ENCODE measurements at places on chromosomes 7 and 10. TPM values are rescaled to one million over a fixed set of nuclear protein-coding genes. Genes with fewer than 3 reads are reported as not detected.

The RSBN1L gene
- 15.1 TPM for total RNA-seq

DNA sequence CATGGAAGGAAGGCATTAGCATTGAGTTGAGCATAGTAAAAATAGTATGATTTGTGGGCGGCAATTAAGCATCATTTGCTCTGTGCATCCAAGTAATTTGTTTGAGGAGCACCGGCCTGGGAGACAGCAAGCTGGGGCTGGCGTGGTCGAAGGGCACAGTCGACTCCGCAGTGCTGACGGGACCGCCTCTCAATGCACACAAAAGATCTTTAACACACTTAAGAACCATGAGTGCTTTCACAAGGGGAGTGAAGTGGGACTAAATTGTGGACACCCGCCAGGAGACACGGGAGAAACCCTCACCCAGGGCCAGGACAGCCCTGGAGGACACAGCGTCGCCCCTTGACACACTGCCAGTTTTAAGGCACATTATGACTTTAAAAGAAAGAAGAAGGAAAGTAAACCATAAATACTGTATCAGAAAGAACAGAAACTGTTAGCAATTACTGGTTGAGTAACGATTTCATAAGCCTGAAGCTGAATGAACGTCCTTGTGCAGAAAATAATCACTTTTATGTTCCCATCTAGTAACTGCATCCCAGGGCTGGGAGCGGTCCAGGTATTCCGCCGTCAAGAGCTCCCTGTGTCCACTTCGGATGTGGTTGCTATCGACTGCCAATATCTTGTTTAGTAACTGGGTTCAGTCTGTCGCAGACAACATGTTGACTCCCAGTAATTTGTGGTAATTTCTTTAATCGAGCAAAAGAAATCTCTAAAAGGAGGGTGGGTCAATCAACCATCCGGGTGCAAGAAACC is 102.1 kb downstream of the EBF3 start:
- ATAC-seq: no peak
- no peaks in the 10 kb centered on the region for H3K27me3 ChIP-seq
- no peaks in the 10 kb centered on the region for H3K4me1 ChIP-seq

- peaks cover 16% of the 10 kb centered on the region for H3K4me1 ChIP-seq
- ATAC-seq: no peak
- H3K27me3 ChIP-seq: no peaks in the 10 kb centered on the region
Observed at GRCh38 chr7:2523461-2523936, 3.9 kb downstream of the LFNG start.

The PVRIG gene
- 16.1 TPM for total RNA-seq

The LRRC17 gene
- total RNA-seq: not detected

The CYP3A5 gene
- total RNA-seq: 0.15 TPM

DNA sequence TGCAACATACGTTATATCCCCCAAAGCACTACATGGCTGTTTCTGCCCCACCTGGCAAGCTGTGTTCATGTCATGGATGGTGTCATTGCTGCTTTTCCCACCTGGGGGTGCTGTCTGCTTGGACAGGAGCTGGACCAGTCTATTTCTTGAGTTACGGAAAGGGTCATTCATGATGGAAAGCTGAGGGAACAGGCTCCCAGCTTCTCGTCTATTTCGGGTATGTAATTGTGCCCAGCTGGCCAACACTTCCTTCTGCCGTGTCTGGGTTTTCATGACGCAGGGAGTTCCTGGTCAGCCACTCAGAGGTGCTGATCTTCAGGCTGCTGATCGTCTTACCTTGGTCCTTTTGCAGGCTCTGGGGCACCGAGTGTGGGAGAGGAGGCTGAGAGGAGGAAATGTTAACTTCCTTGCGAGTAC is 8.6 kb downstream of the BTBD16 start:
- ATAC-seq: no peak
- H3K27me3 ChIP-seq: peaks cover 31% of the 10 kb centered on the region
- no peak overlapping the region for H3K4me3 ChIP-seq

DNA sequence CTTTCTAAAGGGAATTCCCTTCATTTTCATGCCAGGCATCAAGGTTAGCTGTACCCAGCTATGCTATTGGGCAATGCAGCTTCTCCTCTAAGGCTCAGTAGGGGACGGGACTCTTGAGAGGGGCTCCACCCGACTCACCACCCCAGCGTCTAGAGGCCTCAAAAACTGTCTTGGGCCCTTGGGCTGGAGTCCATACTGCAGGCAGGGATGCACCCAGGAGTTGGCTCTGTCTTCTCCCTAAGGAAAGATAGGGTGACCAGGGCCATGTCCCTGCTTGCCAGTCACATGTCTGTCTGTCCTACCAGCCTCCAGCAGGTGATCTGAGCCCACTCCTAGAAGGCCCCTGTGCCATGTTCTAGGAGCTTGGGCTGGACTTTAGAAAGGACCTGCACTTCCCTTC is 1.2 kb downstream of the OPN4 start:
- no peaks in the 10 kb centered on the region for H3K4me1 ChIP-seq
- H3K27me3 ChIP-seq: peaks cover 2% of the 10 kb centered on the region
- no peak overlapping the region for H3K27ac ChIP-seq
- ATAC-seq: no peak

The CALML3 gene
- not detected for total RNA-seq

GRCh38 chr10:84095811-84096497 is 43.4 kb upstream of the GHITM start:
- H3K4me1 ChIP-seq: no peaks in the 10 kb centered on the region
- H3K27ac ChIP-seq: no peak overlapping the region
- H3K4me3 ChIP-seq: no peak overlapping the region
- H3K27me3 ChIP-seq: peaks cover 10% of the 10 kb centered on the region
- ATAC-seq: no peak
- no peaks in the 10 kb centered on the region for H3K36me3 ChIP-seq

The TMEM270 gene
- total RNA-seq: not detected

The CTNNA3 gene
- not detected for total RNA-seq

DNA sequence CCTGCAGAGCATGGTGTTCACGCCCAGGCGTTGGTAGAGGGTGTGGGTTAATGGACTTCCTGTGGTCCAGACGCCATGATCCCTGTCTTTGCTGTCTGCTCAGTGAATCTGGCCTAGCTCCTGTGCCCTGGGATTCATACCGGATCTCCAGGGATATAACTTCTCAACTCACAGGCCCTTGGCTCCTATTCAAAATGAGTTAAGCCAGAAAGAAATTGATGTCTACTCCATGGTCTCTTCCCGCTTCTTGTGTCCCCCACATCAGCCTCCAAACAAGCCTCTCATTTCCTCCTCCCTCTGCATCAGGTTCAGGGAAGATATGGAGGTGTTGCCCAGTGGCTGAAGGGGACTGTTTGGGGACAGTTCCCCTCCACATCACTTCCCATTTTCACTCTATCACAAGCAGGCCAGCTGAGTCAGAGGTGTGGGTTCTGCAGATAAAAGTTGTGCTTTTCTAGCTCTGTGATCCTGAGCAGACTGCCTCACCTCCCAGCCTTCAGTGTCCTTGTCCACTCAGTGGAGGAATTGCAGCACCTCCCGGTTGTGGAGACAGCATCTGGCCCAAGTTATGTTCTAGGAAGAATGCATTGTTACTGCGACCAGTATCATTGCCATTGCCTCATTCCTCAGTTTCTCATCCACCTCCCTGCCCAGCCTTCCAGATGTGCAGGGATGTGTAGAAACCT is 22.5 kb downstream of the AKR1E2 start:
- no peak for ATAC-seq
- H3K36me3 ChIP-seq: no peaks in the 10 kb centered on the region
- H3K4me1 ChIP-seq: peaks cover 8% of the 10 kb centered on the region
- no peak overlapping the region for H3K4me3 ChIP-seq
- H3K27me3 ChIP-seq: no peaks in the 10 kb centered on the region

DNA sequence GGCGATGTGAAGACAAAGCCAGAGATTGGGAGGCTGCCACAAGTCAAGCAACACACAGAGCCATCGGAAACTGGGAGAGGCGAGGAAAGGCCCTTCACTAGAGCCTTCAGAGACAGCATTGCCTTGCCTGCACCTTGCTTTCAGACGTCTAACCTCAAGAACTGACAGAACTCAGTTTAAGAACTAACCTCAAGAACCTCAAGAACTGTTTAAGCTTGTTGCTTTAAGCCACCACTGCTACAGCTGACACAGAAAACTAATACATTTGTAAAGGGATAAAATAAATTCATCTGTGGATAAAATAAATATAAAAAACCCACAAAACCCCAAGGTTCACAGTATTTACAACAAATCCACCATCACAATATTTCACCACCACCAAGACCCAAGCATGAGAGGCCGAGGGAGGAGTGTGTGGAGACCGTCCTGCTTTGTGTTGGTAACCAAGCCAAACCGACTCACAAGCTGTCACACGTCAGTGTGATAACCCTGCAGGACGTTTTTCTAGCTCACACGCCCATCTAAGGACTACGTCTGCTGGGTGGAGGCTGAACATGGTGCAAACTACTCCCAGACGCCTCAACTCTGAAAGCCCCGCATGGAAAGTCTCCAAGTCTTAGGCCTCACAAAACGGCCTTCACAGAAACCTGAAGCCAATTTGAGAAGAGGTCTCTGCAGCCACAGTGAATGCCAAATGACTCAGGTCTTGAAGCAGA is 116.8 kb downstream of the ABLIM1 start:
- H3K4me1 ChIP-seq: peaks cover 45% of the 10 kb centered on the region
- peak overlapping the region; percentile 91 for H3K27ac ChIP-seq
- H3K4me3 ChIP-seq: peak overlapping the region; percentile 85
- no peaks in the 10 kb centered on the region for H3K36me3 ChIP-seq

The SPDYE2 gene
- not detected for total RNA-seq

DNA sequence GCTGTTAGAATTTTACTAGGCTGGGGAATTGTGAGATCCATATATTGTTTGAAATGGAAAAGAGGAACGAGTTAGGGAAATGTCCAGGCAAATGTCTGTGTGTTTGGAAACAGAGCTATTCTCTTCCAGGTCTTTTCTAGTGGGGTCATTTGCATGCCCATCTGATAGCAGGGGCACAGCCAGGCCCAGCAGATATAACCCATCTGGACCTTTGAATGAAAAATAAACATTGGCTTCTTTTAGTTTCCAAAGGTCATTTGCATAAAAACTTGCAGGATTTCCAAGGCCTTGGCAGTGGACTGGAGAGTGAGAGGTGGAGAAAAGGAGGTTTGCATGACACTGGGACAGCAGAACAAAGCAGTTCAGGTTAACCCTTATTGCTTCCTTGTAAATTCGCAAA is 188.0 kb upstream of the GPR26 start:
- H3K36me3 ChIP-seq: no peaks in the 10 kb centered on the region
- ATAC-seq: no peak
- H3K27me3 ChIP-seq: peaks cover 5% of the 10 kb centered on the region

DNA sequence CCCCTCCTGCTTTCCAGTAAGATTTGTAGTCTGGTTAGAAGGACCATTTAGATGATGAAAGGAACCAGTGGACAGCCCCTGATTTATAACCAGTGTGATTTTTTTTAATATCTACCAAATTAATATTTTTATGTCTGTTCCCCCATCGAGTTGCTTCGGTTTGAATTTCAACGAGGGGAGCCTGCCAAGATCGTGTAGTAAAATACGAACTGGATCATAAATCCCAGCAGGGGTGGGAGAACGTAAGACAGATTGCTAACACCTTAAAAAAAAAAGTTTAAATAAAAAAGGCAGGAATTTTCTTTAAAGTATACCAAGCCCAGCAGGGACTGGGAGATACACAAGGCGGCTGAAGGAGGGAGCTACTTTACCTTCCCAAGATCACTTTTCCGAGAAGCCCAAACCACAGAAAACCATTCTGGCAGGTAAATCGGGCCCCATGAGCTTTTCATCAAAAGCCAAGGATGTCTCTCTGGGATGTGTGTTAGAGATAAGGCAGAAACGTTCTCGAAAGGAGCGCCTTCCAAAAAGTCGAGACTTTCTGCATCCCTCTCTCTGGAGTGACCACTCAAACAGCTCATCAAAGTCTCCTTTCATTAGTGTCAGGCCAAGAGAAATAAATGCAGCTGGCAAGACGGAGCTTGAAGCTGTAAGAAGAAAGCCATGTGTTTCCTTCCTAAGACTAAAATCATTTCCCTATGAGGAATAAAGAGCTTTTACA is 270.5 kb upstream of the NFE2L3 start:
- peaks cover 46% of the 10 kb centered on the region for H3K27me3 ChIP-seq
- no peak overlapping the region for H3K27ac ChIP-seq
- H3K4me1 ChIP-seq: no peaks in the 10 kb centered on the region
- no peak for ATAC-seq
- H3K36me3 ChIP-seq: no peaks in the 10 kb centered on the region
- H3K4me3 ChIP-seq: no peak overlapping the region

The LIPM gene
- total RNA-seq: not detected

The HOXA11 gene
- total RNA-seq: not detected

DNA sequence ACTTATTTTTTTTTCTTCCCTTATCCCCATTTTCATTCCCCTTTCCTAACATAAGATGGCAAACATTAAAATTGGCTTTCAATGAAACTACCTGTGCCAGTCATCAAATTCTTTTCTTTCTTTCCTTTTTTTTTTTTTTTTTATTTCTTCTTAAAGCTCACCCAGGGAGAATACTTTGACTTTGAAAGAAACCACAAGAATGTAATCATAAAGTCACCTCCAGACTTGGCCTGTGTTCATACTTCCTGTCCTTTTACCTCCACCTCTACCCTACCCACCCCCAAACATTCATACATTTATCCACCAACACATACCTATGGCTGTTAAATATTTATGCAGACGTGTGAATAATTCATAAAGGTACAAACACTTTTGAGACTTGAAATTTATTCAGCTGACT is 254.6 kb downstream of the SLC25A13 start:
- peaks cover 42% of the 10 kb centered on the region for H3K27me3 ChIP-seq
- no peaks in the 10 kb centered on the region for H3K4me1 ChIP-seq
- no peak overlapping the region for H3K27ac ChIP-seq
- H3K36me3 ChIP-seq: no peaks in the 10 kb centered on the region
- H3K4me3 ChIP-seq: no peak overlapping the region

GRCh38 chr10:89829887-89830269 is 128.5 kb downstream of the KIF20B start:
- no peaks in the 10 kb centered on the region for H3K36me3 ChIP-seq
- H3K4me3 ChIP-seq: no peak overlapping the region
- H3K4me1 ChIP-seq: no peaks in the 10 kb centered on the region
- no peak for ATAC-seq
- peaks cover 5% of the 10 kb centered on the region for H3K27me3 ChIP-seq

- H3K4me3 ChIP-seq: no peak overlapping the region
- peaks cover 23% of the 10 kb centered on the region for H3K36me3 ChIP-seq
- H3K27me3 ChIP-seq: no peaks in the 10 kb centered on the region
- H3K27ac ChIP-seq: no peak overlapping the region
- ATAC-seq: no peak
- peaks cover 39% of the 10 kb centered on the region for H3K4me1 ChIP-seq
Observed at GRCh38 chr10:63224241-63224640, 91.1 kb downstream of the NRBF2 start.

DNA sequence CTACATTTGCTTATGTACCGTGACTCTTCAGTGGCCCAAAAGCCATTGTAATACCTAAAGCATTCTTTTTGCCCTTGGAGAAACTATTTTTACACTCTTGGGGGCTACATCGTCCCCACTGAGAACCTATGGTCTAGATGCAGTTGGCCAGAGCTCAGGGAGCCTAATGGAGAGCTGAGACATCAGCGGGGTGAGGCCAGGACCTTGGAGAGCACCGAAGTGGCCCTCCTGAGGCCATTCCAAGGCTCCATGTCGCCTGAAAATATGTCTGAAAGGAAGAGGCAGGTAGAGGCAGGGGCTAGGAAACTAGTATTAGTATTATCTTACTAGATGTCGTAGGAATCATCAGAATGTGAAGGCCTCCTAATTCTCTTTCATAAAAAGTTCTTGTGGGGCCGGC is 4.9 kb downstream of the PKD2L1 start:
- no peaks in the 10 kb centered on the region for H3K36me3 ChIP-seq
- peaks cover 3% of the 10 kb centered on the region for H3K27me3 ChIP-seq
- H3K27ac ChIP-seq: no peak overlapping the region
- H3K4me1 ChIP-seq: no peaks in the 10 kb centered on the region
- no peak overlapping the region for H3K4me3 ChIP-seq
- no peak for ATAC-seq

GRCh38 chr7:28509251-28510025 is 97.1 kb downstream of the CREB5 start:
- H3K27me3 ChIP-seq: peaks cover 17% of the 10 kb centered on the region
- H3K27ac ChIP-seq: no peak overlapping the region
- ATAC-seq: no peak
- no peaks in the 10 kb centered on the region for H3K4me1 ChIP-seq
- H3K4me3 ChIP-seq: no peak overlapping the region

The PLPP4 gene
- total RNA-seq: not detected

All from activated T-helper 17 cell treated with anti-CD3 and anti-CD28 coated beads, Interleukin-2, amount 50 U/mL, for 72 hours (primary cell).